ENCODE measurements at places on chromosomes 11 and 22.

DNA sequence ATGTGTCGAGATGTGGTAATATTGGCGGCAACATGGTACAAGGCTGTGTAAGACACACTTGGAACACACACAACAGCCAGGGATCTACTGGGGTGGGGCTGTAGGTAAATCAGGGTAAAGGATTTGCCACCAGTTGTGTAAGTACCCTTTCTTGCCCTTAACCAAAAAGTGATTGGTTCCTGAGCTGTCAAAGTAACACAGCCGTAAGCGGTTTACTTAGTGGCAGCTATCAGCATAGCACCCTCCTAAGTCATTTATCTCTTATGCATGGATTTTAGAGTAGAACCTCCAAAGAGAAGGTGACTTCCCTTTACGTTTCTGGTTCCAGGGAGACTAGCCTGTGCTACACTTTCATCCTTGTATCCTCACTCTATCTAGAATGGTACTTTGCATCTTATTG, 57.2 kb downstream of the SPECC1L start:
- no peak for DNase-seq

- no peak for DNase-seq
Observed at GRCh38 chr22:30167296-30167695, 79.3 kb downstream of the LIF start.

DNA sequence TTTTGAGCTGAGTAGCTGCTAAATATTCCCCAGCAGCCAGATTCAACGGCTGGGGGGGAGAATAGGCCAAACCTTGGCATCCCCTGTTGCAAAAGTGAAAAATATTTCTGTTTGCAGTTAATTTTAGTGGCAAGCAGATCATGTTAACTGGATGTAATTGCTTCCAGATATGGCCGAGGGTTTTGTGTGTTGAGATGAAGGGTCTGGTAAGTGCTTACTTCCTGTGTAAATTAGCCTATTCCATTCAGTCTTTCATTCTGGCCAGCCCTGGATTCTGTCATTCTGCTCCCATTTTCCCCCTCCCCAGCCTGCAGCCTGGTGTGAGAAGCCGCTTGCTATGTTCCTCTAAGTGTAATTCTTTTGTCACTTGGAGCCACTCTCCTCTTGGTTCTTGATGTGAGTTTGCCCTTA, 17.4 kb downstream of the ZBTB16 start:
- DNase-seq = no peak

GRCh38 chr22:32217465-32217864, 12.6 kb upstream of the RFPL2 start:
- no peak for DNase-seq

DNA sequence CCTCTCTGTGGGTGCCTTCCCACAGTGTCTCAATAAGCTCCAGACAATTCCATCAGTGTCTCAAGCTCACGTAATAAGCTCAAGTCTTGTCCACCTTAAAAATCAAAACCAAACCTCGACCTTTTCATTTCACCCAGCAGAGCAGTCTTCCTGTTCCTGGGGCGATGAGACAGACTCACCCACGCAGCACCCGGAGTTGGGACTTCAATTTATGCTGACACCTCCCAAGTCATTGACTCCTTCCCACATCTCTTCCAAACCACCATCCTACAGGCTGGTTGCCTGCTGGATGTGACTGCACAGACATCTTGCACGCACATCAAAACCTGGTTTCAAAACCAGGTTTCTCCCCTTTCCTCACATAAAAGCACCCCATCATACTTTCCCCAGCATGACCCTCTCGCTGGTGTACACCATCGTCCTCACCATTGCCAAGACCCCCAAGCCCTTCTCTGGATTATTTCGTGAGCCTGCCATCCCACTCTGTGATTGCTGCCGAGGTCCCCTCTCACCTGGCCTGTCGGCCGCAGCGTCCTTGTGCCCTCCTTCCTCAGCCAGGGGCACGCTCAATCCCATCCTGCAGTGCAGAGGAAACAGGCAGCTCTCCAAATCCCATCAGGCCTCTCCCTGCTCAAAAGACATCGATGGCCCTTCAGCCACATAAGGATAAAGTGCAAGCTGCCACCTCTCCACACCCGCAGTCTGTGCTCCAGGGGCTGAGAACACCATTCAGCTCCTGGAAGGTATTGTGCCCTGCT, 45.1 kb upstream of the FBXO3 start:
- DNase-seq = no peak

DNA sequence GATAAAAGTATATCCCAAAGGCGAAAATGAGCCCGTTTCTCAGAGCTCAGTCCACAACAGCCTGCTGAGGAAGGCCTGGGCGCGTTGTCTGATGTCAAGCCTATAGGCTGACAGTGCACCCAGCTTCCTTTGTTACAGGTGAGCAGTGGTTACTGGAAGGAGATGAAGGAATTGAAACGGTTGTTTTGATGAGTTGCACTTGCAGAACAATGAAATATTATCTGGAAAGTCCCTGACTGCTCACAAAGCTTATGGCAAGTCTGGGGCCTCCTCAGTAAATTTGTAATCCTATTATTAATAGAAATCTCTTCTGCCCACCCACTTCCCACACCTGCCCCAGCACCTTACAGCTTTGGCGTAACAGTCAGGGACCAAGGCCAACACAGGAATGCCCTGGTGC, 77.8 kb downstream of the C11orf91 start:
- no peak for DNase-seq

GRCh38 chr11:60310407-60310998, 16.6 kb upstream of the MS4A6E start:
- no peak for DNase-seq

GRCh38 chr11:84909740-84910139, 717.4 kb downstream of the DLG2 start:
- no peak for DNase-seq

DNA sequence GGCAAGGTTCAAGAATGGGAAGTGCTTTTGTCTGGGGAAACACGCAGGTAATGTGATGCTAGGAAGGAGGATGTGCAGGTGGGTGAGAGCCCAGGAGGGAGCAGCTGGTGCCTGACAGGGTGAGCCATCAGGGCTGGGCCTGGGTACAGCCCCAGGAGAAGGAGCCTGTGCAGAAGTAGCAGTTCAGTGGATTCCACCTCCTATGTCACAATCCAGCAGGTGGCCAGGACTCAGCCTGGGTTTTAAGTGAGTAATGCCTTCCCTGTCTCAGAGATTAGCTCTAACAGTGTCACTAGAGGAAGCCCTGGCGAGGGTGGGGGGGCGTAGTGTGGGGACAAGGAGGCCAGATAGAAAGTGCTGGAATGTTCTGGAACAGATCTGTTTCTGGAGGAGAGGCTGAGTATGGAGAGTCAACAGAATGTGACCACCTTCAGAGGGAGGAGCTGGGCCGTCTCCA, 8.1 kb downstream of the RIC8A start:
- no peak for DNase-seq

- DNase-seq = no peak
Observed at GRCh38 chr11:298406-299065, 790 bp downstream of the IFITM5 start.

DNA sequence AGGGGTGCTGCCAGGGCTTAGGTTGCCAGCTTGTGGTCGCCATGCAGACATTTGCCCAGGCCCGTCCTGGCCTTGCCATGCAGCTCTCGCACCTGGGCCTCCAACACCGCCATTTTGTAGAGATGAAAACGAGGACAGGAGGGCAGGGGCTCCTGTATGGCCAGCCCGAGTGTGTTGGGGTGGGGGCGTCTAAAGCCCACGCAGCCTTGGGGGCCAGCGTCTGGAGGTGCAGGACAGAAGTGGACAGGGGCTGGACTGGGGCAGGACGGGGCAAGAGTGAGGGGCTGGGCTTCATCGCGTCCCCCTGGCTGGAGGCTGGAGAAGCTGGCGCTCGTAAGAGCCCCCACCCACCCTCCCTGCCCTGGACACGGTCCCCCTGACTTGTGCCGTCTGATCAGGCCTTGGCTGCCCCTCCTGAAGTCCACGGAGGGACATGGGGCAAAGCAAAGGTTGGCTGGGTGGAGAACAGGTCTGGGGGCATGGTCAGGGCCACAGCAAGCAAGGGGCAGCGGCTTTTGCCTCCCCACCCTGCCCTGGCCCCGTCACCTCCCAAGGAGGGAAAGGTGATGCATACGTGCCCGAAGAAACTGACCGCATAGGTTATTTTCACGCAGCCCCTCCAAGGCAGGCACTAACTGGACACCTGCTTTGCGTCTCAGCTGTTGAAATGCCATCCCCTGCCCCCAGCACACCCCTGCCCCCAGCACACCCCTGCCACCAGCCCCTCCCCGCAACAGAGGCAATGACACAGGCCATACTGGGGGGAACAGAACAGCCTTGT, 815 bp downstream of the TNNT3 start:
- no peak for DNase-seq

DNA sequence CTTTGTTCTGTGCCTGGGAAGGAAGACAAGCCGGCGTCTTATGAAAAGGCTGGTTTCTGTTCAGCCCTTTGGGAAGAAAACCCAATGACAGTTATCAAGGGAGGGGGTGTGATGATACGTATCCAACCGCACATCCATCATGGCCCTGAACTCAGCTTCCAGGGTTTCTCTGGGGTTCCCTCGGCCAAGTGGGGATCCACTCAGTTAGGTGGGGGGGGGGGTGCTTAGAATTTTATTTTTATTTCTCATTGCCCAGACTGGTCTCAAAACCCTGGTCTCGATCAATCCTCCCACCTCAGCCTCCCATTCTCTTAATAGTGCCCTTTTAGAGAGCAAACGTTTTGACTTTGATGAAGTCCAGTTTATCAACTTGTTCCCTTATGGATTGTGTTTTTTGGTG, 25.7 kb downstream of the KCNQ1 start:
- DNase-seq = no peak

GRCh38 chr11:20003351-20003750, 156.9 kb downstream of the DBX1 start:
- DNase-seq = no peak

- no peak for DNase-seq
Observed at GRCh38 chr22:48083502-48083901, 1321.1 kb downstream of the TBC1D22A start.

GRCh38 chr11:119194811-119195440, 9.7 kb downstream of the NHERF4 start:
- DNase-seq = no peak

DNA sequence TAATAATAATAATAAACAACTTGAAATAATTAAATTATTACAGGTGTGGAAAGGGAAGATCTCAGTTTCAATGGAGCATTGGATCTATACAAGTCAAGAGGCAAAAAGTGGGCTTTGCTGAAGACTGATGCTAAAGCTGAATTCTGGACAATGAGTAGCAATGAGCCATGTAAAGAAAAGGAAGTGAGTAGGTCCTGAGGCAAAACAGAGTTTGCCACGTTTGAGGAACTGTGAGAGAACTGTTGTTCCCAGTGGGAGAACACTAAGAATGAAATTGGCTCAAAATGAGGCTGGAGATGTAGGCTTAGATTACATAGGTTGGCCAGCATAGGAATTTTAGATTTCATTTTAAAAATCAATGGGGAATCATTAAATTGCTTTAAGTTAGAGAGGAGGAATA, 33.9 kb upstream of the TEAD1 start:
- DNase-seq = no peak

- no peak for DNase-seq
Observed at GRCh38 chr22:50710221-50710620, 27.8 kb upstream of the ACR start.

- no peak for DNase-seq
Observed at GRCh38 chr11:91404344-91404743, 820.3 kb upstream of the FAT3 start.

GRCh38 chr11:134628426-134628825, 216.4 kb upstream of the B3GAT1 start:
- no peak for DNase-seq

DNA sequence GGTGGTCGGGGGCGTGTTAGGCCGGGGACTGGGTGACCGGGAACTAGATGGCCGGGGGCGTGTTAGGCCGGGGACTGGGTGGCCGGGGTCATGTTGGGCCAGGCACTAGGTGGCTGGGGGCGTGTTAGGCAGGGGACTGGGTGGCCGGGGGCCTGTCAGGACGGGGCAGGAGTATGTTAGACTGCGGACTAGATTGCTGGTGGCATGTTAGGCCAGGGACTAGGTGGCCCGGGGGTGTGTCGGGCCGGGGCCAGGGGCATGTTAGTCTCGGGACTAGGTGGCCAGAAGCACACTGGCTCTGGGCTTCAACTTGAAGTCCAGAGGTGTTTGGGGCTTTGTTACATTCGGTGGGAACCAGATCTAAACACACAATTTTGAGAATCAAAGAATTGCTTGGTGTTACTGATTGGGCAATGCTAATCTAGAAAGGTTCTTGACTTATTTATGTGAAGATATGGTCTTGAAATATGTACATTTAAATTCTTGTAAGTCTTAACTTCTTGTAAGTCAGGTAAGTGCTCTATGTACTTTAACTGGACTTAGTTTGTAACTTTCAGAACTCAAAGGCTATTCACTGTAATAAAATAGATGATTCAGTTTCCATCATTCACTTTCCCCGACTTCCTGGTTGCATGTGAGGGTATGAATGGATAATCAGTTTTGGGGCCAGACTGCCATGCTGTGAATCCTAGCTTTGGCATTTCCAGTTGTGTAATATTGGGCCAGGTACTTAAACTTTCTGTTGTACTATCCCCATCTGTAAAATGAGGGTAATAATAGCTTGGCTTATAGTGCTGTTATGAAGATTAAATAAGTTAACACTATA, 1.1 kb downstream of the EXT2 start:
- no peak for DNase-seq

DNA sequence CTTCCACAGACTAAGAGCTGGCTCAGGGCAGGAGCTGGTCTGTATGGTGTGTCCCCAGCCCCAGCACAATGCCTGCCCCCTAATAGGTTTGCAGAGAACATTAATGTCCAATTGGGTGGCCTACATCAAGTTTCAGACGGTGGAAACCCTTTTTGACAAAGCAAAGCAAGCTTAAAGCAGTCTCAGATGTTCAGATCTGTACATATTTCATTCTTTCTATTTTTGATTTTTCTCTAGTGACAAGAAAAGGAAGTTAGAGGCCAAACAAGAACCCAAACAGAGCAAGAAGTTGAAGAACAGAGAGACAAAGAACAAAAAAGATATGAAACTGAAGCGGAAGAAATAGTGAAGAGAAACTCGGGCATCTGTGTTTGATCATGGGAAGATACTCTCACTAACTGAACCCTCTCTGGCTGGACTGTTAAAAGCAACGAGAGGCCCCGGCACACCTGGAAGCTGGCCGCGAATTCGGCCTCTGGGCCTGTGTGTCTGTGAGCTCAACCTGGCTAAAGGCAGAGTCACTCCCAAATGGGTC, 40.5 kb downstream of the NAT10 start:
- no peak for DNase-seq

DNA sequence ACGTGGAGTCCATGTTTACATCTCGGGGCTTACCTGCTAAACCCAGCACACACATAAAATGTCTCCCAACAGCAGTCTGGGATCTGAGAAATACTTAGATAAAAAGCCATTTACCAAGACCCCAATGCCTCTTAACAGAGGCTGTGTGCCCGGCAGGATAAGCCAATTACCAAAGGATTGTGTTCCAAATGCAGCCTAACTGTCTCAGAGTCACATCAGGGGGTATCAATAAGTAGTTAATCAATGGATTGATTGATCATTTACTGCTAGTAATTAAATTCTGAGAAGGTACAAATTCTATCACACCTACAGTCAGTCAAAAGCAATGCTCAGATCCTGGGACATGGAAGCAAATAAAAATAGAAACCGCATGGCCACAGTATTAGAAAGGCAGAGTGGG, 125.6 kb downstream of the DSCAML1 start:
- DNase-seq = no peak

All from activated naive CD4-positive, alpha-beta T cell (primary cell).